ENCODE measurements at places on chromosomes 12 and 14. TPM values are rescaled to one million over a fixed set of nuclear protein-coding genes. Genes with fewer than 3 reads are reported as not detected.

GRCh38 chr14:33573301-33573880 lies 377.5 kb downstream of the EGLN3 start:
- H3K4me3 ChIP-seq = no peak overlapping the region
- H3K4me1 ChIP-seq = no peaks in the 10 kb centered on the region
- no peaks in the 10 kb centered on the region for H3K27me3 ChIP-seq
- no peak overlapping the region for H3K27ac ChIP-seq
- no peaks in the 10 kb centered on the region for H3K36me3 ChIP-seq

GRCh38 chr12:24222968-24223367 lies 273.5 kb upstream of the SOX5 start:
- H3K27me3 ChIP-seq = no peaks in the 10 kb centered on the region
- no peak overlapping the region for H3K27ac ChIP-seq
- no peaks in the 10 kb centered on the region for H3K36me3 ChIP-seq
- peaks cover 5% of the 10 kb centered on the region for H3K4me1 ChIP-seq
- no peak for DNase-seq

MUCL1 gene
- not detected for total RNA-seq

DNA sequence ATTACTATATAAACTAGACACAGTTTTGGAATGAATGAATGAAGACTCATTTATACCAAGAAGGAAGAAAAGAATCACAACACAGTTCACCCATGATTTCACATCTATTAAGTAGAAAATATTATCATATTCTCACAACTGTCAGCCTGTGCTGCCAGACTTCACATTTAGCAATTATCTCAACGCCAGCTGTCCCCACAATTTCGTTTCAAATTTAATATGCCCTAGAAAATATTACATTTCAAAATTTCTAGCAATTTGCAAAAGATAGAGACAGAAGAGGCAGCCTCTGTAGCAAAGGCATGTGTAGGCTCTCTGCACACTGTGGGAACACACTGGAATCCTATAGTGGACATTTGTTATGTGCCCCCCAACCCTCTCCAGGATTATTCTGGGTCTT lies 83.6 kb downstream of the ANKS1B start:
- no peaks in the 10 kb centered on the region for H3K27me3 ChIP-seq
- no peaks in the 10 kb centered on the region for H3K4me1 ChIP-seq
- H3K36me3 ChIP-seq = no peaks in the 10 kb centered on the region
- no peak overlapping the region for H3K4me3 ChIP-seq
- no peak overlapping the region for H3K27ac ChIP-seq
- no peak for DNase-seq

DNA sequence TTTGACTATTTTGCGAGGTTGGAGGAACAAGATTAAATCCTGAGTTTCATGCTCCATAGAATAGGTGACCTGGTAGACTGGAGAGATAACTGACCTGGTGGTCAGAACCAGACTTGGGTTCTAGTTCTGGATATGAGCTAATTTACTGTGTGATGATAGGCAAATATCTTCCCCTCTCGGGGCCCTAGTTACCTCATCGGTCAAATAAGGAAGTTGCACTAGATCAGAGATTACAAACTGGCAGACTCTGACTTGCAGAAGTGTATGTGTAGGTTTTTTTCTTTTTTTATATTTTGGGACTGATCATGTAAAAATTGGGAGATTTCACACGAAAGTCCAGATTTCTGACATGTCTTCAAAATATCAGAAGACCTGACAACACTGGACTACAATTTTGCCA lies 37.0 kb downstream of the RPH3A start:
- H3K4me3 ChIP-seq = no peak overlapping the region
- peaks cover 2% of the 10 kb centered on the region for H3K4me1 ChIP-seq
- H3K27ac ChIP-seq = no peak overlapping the region
- H3K36me3 ChIP-seq = no peaks in the 10 kb centered on the region
